ENCODE measurements at places on chromosomes 12 and 14.
A peak's percentile ranks its signal among the peaks of the same experiment; 100 is the strongest.

GRCh38 chr14:100468557-100468956 lies 118.7 kb downstream of the BEGAIN start:
- no peak for DNase-seq

DNA sequence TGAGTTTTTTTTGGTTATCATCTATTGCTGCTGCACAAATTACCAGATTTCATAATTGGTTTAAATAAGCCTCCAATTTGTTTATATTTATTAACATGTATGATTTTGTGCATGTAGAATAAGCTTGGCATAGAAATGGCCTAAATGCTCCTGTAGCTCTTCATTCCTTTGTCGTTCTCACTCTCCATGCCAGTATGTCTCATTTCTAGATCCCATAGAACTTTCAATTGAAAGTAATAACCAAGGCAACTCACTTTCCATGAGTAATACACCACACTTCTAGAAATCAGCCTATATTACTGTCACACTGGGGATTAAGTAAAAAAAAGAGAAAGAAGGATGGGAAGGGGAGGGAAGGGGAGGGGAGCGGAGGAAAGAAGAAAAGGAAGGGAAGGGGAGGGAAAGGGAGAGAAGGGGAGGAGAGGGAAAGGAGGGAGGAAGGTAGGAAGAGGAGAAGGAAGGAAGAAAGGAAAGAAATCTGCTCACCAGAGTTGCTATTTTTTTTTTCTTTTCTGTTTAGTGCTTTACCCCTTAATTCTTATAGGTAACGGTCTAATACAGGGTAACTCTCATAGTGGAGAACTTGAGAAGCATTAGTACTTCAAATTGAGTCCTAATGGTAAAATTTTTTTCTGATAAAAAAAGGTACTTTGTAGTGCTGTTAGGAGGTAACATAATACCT lies 45.6 kb downstream of the MDM2 start:
- DNase-seq: no peak

DNA sequence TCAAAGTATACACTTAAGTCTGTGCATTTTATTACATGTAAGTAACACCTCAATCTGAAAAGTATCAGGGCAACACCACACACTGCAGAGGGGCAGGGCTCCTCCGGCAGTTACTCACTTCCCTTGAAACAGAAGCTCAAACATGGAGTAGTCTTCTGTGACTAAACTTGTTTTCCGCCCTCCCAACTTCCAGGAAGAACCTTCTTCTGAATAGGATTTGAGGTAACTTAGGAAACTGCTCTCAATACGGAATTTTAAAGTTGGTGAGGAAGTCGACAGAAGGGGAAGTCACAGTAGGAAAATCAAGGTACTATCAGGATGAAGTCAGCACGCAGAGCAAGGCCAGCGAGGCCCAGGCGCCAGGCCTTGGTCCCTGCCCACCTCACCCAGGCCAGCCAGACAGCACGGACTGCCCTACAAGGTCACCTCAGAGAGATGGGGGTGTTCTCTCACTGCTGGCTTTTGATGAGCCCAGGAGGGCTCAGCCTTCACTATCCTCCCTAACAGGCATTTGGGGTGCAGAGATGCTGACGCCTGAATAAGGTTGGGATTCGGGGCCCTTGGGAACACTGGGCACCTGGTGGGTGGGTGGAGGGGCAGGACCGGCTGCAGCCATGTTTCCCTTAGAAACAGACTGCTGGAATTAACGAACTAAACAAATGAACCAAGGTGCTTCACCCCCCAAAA lies 5.8 kb downstream of the ANKRD9 start:
- DNase-seq: no peak

DNA sequence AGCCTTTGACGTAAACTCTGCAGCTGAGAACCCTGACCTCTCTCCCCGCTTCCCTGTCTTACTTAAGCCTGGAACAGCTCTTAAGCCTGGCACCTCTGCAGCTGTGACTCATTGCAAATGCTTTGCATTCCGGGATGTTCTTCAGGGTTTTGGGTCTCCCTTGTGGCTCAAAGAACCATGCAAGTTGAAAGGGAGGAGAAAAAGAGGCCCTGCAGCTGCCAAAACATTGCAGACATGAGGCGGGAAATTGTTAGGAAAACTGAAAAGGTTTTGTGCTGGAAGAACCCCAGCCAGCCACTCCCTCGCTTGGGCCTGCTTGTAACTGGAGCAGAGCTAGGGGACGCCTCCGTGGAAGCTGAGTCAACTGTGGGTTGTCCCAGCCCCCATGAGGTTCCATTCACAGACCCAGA lies 60.2 kb upstream of the FERMT2 start:
- DNase-seq: no peak

GRCh38 chr12:3491938-3492792 lies 1.2 kb downstream of the PRMT8 start:
- DNase-seq: peak; percentile 2

GRCh38 chr14:102234331-102235264 lies 70.4 kb downstream of the MOK start:
- no peak for DNase-seq

- no peak for DNase-seq
Observed at GRCh38 chr14:64723691-64724577, 19.7 kb downstream of the PLEKHG3 start.

DNA sequence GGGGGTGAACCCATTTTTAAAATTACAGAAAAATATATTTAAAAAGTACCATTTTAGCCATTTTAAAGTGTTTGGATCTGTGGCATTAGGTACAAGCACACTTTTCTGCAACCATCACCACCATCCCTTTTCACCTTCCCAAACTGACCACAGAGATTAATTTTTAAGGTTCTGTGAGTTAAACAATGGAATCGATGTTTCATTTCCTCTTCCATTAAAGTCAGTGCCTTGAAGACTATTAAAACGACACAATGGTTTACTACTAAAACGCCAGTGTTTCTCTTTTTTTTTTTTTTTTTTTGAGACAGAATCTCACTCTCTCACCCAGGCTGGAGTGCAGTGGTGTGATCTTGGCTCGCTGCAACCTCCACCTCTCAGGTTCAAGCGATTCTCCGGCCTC lies 78.1 kb upstream of the GPR68 start:
- DNase-seq: no peak

GRCh38 chr12:46152456-46152855 lies 116.4 kb downstream of the SLC38A1 start:
- DNase-seq: no peak

GRCh38 chr12:32031109-32031508 lies 71.9 kb downstream of the RESF1 start:
- no peak for DNase-seq
